HT1080 (cell line): ENCODE measurements at places on chromosomes 7 and 10. TPM values are rescaled to one million over a fixed set of nuclear protein-coding genes. Genes with fewer than 3 reads are reported as not detected.
A peak's percentile ranks its signal among the peaks of the same experiment; 100 is the strongest.

- no peak for DNase-seq
These were observed 67.5 kb downstream of the NT5C2 start for GRCh38 chr10:103125323-103126267.

DNA sequence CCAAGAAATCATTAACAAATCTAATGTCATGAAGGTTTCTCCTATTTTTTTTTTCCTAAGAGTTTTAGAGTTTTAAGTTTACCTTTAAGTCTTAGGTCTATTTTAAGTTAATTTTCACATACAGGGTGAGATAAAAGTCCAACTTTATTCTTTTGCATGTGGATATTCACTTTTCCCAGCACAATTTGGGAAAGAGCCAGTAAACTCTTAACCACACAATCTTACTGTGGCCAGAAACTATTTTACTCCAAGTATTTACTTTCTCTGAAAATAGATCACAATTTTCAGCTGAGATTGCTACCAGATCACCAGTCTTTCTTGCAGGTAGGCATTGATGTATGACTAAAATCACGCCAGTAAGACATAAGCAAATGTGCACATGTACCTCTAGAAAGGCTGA, 728.5 kb downstream of the TNS3 start:
- no peak for DNase-seq

DNA sequence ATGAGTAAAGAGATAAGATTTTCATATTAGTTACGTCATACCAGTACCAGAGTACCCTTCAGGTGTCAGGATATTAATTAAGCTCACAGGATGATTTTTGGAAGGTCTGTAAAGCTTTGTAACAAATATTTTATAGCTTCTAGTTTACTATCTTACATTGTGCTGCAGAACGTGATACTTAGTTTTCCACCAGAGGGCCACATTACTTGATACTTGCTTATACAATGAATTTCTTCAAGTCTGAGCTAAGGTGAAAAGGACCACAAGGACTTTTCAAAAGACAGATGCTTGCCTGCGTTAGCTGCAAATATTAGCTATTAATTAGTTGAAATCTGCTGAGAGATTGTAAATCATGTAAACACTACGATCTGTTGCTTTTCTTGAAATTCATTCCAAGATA, 12.2 kb downstream of the FOXP2 start:
- no peak for DNase-seq

- no peak for DNase-seq
These were observed 406.9 kb upstream of the PRKCQ start for GRCh38 chr10:6986927-6987326.

DNA sequence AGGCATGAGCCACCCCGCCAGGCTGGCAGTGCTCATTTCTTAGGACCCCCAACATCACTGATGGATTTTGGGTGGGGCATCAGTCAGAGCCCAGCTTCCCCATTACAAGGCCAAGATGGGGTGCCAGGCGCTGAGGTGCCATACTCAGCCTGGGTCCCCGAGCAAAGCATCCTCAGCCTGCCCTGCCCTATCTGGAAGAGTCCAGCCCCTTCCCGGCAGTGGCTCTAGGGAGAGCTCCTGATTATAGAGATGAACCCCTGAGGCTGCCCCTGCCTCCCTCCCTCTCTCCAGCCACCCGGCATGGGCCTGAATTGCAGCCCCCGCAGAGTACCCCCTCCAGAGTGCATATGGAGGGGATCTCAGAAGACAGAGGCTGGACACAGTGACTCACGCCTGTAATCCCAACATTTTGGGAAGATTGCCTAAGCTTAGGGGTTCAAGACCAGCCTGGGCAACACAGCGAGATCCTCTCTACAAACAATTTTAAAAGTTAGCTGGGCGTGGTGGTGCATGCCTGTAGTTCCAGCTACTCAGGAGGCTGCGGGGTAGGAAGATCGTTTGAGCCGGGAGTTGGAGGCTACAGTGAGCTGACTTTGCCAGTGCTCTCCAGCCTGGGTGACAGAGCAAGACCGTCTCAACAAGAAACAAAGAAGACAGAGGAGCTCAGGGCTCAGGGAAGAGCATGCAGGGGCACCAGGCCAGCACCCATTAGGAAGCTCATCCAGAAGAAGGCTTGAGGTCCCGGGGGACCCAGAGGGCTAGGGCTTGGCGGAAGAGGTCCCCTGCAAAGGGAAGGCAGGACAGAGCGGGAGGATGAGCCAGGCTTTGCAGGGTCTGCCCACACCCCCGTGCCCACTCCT, 13.3 kb downstream of the LAT2 start:
- DNase-seq: no peak

- no peak for DNase-seq
These were observed 19.2 kb downstream of the ARMC10 start for GRCh38 chr7:103094102-103094501.

GRCh38 chr10:35874311-35875015, 232.4 kb upstream of the FZD8 start:
- DNase-seq: no peak

DNA sequence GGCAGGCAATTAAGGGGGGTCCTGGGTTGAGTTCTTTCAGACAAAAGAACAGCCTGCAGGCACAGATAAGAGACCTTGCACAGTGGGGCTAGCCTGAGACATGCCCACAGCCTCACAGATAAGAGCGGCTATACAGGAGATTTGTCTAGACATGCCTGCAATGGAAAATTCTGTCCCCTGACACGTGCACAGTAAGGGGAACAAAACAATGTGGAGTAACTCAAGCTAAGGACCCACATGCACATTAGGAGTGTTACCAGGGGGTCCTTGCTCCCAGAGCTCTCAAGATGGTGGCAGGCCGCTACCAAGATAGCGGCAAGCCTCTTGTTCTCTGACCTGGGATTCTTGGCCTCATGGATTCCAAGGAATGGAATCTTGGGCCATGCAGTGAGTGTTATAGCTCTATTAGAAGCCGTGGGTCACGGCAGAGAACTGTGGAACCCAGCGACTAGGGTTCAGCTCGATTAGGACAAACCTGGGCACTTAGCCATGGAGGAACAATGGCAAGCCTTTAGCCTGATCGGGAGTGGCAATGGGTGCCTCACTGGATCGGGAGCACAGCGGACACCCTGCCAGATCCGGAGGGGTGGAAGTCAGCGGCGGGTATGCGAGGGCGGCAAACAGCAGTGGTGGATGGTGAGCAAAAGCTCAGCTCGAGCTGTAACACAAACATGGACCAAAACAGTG, 196.9 kb downstream of the CCSER2 start:
- no peak for DNase-seq

DNA sequence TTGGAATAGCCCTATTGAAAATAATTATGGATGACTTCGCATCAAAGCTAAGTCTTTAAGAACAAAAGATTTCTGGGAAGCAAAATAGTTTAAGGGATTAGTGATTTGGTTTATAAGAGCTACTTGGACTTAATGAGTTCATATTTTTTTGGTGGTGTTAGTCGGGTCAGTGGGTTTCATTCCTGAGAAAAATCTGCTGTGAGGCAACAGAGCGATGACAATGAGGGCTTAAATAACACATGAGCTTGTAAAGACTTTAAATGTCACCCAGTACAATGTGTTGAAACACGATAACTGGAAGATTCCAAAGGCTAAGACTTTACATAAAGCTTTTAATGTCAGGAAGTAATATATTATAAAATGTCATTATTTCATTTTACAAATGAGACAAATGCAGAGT, 178.8 kb downstream of the ARL4A start:
- no peak for DNase-seq

DNA sequence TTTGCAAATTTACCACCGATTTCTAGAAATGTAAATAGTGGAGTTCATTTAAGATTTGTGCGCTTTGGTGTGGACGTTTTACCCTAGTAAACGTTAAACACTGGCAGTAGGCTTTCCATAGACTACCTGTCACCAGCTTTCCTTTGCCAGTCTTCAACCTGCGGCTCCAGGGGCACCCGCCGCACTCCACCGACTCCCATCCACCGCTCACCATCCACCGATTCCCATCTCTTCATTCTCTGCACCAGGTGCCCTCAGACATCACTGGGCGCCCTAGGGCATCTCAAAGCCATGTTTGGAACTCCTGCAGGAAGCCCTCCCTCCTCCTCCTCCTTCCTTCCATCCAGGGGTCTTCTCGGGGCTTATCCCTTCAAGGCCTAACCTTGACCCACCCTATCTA, 1.4 kb upstream of the AP5Z1 start:
- DNase-seq: no peak

DNA sequence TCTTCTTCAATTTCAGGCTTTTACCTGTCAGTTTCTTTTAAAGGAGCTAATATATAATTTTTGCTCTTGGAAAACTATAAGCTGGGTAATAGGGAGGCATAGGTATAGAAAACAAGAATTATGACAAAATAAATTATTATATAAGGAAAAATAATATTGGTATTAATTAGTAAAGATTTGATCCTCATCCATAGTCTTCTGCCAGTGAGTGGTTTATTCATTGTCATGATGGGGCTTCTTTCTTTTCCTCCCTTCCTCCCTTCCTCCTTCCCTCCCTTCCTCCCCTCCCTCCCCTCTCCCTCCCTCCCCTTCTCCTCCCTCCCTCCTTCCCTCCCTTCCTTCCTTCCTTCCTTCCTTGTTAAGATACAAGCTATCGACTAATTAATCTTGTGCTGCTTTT, 698.6 kb downstream of the SORCS3 start:
- no peak for DNase-seq

DNA sequence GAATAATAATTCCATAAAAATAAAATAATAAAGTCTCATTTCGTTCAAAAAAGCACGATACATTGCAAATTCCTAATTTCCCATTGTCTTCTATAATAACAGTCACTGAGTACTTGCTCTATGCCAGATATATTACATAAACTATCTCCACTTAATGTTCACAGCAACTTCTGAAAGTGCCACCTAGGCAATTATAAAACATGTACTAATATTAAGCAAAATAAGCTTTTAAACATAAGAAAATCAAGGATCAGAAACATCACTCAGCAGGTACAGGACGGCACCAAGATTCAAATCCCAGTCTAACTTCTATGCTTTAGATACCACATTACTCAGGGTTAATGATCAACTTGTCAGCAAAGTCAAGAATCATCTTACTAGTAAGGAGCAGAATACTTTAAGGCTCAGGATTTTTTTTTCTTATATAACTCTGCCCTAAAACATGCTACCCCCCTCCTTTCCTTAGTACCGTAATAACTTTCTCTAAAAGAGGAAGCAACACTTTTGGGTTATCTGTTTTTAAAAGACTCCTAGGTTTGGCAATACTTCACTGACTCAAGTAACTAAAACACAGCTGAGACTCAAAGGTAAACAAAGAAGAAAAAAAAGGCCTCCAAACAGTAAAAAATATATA, 51.3 kb downstream of the USP6NL start:
- DNase-seq: no peak

- DNase-seq: peak; percentile 55
These were observed 12.9 kb upstream of the SNX10 start for GRCh38 chr7:26278770-26279169.

- no peak for DNase-seq
These were observed 144.3 kb downstream of the XPNPEP1 start for GRCh38 chr10:109778993-109779392.

- DNase-seq: peak; percentile 25
These were observed 24.6 kb downstream of the PRSS2 start for GRCh38 chr7:142795339-142795863.

GRCh38 chr7:280461-280860, 9.5 kb upstream of the FOXL3 start:
- no peak for DNase-seq

DNA sequence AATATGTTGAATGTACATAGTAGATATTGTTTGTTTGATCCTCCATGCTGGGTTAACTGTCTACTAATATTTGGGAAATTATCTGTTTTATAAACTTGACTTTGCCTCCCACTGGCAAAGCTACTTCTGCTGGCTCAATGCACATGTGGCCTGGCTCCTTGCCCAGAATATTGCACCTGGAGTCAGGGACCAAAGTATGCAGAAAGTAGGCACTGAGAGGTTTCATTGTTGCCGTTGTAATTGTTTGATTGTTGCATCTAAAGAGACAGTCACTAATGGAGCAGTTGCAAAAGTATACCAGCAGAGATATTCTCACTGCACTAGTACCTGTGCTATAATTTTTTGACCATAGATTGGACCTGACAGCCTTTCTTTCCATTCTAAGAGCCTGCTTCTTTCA, 137.8 kb upstream of the CNTNAP2 start:
- DNase-seq: no peak

- no peak for DNase-seq
These were observed 126.1 kb upstream of the PPP2R2D start for GRCh38 chr10:131774681-131775085.

DNA sequence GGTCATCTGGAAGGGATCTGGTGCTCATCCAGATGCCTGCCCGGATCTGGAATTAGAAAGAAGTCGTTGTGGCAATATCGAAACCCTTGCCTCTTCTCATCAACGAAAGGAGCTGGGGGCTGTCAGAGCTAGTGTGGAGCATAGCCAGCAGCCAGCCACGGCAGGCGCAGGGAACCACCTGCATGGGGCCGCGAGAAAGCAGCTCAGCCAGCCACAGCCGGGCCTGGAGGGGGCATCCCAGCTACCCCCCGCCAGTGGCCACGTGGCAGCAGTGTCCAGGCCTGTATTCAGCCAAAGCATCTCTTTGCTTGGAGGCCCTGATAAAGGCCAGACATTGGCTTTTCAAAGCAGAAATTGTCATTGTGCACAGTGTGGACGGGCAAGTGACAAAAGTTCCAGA, 19.1 kb downstream of the GPR26 start:
- DNase-seq: no peak

DNA sequence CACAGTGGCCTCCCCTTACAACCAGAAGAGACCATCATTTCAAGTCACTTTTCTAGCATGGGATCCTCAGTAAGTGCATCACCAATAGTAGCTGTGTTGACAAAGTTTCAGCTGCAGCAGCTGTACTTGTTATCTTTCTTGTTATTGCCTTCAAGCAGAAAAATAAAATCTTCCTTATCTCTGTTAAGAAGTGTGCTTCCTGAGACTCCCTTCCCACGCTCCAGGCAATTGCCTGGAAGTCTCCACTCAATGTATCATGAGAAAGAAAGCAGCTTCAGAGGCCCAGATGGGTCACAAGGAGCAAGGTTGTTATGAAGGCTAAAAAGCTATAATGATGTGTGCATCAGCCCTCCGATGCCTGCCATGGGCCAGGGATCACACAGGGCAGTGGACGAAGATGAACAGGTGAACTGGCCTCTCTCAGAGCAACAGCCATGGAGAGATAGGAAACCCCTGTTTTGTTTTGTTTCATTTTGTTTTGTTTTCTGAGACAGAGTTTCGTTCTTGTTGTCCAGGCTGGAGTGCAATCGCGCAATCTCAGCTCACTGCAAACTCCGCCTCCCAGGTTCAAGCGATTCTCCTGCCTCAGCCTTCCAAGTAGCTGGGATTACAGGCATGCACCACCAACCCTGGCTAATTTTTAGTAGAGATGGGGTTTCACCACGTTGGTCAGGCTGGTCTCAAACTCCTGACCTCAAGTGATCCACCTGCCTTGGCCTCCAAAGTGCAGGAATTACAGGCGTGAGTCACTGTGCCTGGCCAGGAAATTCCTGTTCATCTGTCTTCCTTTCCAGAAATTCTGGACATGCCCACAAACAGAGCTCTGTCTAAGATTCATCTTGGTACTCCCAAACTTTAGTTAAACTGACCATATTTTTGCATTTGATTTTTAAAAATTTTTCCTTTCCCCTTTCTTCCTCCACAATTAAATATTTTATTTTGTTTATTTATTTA, 340.5 kb downstream of the TNS3 start:
- DNase-seq: peak; percentile 29

- DNase-seq: no peak
These were observed 8.4 kb downstream of the PPP2R2D start for GRCh38 chr10:131909014-131909808.

Gene PDZD7
- 0.80 and 1.6 TPM in 2 replicates for total RNA-seq

Gene TDRD1
- total RNA-seq: not detected in 2 replicates

Gene GPR15LG
- total RNA-seq: not detected in 2 replicates

Gene FANK1
- total RNA-seq: 0.42 TPM in 1 of 2 replicates, not detected in the other

Gene PVRIG
- not detected in 2 replicates for total RNA-seq

Gene ADAM12
- 0.50 and 1.7 TPM in 2 replicates for total RNA-seq

Gene C10orf88
- total RNA-seq: 8.1 and 9.4 TPM in 2 replicates

Gene ANKRD2
- not detected in 2 replicates for total RNA-seq
